ENCODE measurements at places on chromosomes 1 and 21.

- DNase-seq, result no peak
Observed at GRCh38 chr1:241800640-241801039, 47.4 kb upstream of the EXO1 start.

- no peak for DNase-seq
Observed at GRCh38 chr1:175445646-175446045, 253.1 kb upstream of the KIAA0040 start.

DNA sequence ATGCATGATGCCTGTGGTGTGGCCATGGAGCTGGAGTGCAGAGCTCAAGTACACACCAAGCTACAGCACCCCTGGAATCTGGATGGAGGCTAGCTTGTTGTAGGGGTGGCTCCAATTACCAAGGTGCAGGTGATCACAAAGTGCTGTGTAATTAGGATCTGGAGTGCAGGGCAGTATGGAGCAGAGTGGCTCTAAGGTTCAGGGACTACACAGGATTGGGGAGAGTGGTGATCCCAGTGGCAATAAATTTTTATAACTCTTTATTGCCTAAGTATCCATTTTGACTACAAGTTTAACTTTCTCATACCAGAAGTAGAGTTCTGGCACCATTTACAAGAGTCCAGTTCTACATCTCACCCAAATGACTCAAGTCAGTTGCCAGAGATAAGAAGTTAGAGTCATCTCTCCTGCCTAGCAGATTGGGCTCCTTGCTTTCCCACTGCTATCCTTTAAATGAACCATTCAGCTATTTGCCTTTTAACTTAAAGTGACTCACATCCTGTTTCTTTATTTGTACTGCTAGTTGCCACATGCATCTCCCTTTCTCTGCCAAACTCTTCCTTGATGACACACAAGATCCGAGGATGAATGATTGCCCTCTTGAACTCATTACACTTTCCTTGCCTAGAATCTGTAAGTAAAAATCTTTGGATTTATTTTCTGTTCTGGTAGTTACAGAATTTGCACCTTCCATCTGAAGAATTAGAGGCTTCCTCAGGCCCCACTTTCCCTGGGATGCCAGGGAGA lies 427.2 kb downstream of the KCNT2 start:
- no peak for DNase-seq

- no peak for DNase-seq
Observed at GRCh38 chr1:147798731-147799130, 38.3 kb upstream of the GJA5 start.

DNA sequence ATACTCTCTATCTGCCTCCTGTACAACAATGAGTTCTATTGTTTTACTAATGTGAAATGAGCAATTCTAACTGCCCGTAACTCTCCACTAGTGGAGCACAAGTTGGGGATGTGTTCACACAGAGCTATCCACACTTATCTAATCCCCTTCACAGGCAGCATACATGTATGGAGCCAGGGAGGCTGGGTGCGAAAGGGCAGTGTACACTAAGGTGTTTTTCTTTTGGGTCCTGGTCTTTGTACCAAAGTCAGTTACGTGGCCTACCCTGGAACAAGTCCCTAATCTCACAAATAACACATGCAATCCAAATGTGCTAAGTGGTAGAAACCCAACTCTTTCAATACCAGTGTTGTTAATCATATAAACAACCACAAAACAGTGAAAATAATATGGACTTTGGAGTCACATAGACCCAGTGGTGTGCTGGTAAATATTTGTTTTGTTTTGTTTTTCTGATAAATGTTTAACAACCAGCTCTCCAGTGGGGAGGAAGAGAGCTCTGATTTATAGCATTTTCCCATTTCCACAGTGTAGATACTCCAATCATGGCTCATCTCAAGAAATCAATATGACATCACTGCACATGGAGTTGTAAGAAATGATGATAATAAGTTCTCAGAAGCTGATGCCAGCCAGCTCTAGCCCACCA lies 319.9 kb upstream of the DUSP10 start:
- DNase-seq, result no peak
